ENCODE measurements at places on chromosomes 11 and 22. TPM values are rescaled to one million over a fixed set of nuclear protein-coding genes. Genes with fewer than 3 reads are reported as not detected.

- DNase-seq = no peak
- H3K27ac ChIP-seq = no peak overlapping the region
- no peaks in the 10 kb centered on the region for H3K4me1 ChIP-seq
- no peaks in the 10 kb centered on the region for H3K36me3 ChIP-seq
- H3K27me3 ChIP-seq = peaks cover 10% of the 10 kb centered on the region
- H3K4me3 ChIP-seq = no peak overlapping the region
Observed at GRCh38 chr22:25536589-25536988, 27.9 kb upstream of the GRK3 start.

DNA sequence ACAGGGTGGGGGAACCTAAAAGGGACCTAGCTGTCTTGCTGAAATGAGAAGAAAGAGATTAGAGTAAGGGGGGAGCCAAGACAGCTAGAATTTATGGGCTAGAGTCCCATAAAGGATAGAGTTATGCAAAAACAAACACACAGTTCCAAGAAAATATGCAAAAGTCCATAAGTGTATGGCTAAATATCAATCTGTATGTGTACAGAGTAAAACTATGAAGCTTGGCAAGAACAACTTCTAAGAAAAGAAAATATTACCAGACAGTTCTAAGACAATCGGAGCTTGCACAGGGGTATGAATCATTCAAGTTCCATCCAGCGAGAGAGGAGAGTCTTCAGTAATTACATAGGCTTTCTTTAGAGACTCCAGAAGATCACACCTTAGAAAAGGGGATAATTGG is 41.8 kb downstream of the GDPD4 start:
- no peak for DNase-seq
- no peaks in the 10 kb centered on the region for H3K36me3 ChIP-seq
- H3K27me3 ChIP-seq = peaks cover 4% of the 10 kb centered on the region
- H3K4me1 ChIP-seq = no peaks in the 10 kb centered on the region
- H3K27ac ChIP-seq = no peak overlapping the region

- DNase-seq = no peak
- no peaks in the 10 kb centered on the region for H3K4me1 ChIP-seq
- no peaks in the 10 kb centered on the region for H3K36me3 ChIP-seq
- H3K27me3 ChIP-seq = peaks cover 7% of the 10 kb centered on the region
Observed at GRCh38 chr22:22576244-22576988, 17.4 kb upstream of the PRAME start.

DNA sequence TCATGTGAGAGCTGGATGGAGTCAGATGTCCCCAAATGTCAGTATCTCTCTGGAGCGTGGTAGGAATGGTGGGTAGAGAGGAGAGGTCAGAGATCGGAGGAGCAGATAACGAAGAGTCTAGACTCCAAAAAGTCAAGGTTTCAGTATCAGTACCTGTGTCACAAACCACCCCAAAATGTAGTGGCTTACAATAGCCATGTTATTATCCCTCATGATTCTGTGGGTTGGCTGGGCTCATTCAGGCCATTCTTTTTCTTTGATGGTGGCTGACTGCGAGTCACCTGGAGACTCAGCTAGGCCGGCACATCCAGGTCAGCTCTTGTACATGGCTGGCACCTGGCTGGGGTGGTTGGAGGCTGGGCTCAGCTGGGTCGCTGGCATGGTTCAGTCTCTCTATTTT is 7.3 kb upstream of the SSTR3 start:
- peak overlapping the region; percentile 86 for H3K27ac ChIP-seq
- H3K4me3 ChIP-seq = peak overlapping the region; percentile 25
- H3K36me3 ChIP-seq = peaks cover 15% of the 10 kb centered on the region
- H3K4me1 ChIP-seq = peaks cover 69% of the 10 kb centered on the region

- no peak for DNase-seq
- no peaks in the 10 kb centered on the region for H3K4me1 ChIP-seq
- H3K27ac ChIP-seq = no peak overlapping the region
- no peaks in the 10 kb centered on the region for H3K36me3 ChIP-seq
Observed at GRCh38 chr11:132006884-132007580, 636.6 kb downstream of the NTM start.

DNA sequence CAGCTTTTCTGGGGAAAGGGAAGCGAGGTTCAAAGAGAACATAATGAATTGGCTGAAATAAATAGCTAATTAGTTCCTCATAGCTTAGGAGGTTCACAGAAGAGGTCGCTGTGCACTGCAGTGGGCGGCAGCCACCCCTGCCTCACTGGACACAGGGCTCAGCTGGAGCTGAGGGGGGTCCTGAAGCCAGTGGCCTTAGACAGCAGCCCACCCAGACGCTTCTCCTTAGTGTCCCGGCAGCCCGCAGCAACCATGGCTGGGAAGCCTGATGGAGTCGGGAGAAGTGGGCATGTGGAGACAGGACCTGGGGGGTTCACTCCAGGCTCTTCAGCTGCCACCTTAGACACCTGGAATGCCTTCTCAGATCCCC is 75.4 kb downstream of the TRIM29 start:
- no peak overlapping the region for H3K27ac ChIP-seq
- DNase-seq = no peak
- H3K36me3 ChIP-seq = no peaks in the 10 kb centered on the region
- peaks cover 4% of the 10 kb centered on the region for H3K27me3 ChIP-seq

GRCh38 chr11:115272925-115273324 is 231.3 kb downstream of the CADM1 start:
- H3K4me3 ChIP-seq = no peak overlapping the region
- no peak overlapping the region for H3K27ac ChIP-seq
- no peak for DNase-seq
- H3K36me3 ChIP-seq = no peaks in the 10 kb centered on the region
- no peaks in the 10 kb centered on the region for H3K4me1 ChIP-seq

DNA sequence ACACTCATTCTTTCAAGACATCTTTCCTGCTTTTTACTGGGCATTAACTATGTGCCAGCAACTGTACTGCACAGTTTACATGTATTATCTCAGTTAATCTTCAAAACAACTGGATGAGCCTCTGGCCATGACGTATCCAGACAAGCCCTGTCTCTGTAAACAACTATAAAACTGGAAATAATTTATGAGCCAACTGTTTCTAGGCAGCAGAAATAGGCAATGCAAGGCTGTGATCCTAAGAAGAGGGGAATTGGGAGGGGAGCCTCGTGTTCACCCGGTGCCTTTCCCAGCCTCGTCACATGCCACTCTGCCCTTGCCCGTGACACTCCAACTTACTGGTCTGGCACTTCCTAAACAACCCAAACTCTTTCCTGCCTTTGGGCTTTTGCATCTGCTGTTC is 82.8 kb downstream of the FBXO7 start:
- no peaks in the 10 kb centered on the region for H3K36me3 ChIP-seq
- no peaks in the 10 kb centered on the region for H3K27me3 ChIP-seq
- DNase-seq = no peak
- H3K27ac ChIP-seq = no peak overlapping the region

DNA sequence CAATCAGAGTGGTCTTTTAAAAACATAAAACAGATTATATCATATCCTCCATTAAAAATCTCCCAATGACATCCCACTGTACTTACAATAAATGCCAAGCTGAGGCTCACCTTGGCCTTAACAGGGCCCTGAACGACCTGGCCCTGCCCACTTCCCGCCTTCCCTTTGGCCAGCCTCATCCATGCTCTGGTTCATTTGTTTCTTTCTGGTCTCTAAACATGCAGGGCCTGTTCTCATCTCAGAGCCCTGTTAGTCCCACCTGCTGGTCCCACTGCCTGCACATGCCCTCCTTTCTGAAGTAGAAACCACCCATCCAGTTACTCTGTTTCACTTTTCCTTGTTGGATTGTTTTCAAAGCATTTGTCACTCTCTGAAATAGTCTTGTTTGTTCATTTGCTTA is 227.4 kb downstream of the INSC start:
- no peak overlapping the region for H3K27ac ChIP-seq
- DNase-seq = no peak
- no peaks in the 10 kb centered on the region for H3K4me1 ChIP-seq
- H3K27me3 ChIP-seq = peaks cover 5% of the 10 kb centered on the region

DNA sequence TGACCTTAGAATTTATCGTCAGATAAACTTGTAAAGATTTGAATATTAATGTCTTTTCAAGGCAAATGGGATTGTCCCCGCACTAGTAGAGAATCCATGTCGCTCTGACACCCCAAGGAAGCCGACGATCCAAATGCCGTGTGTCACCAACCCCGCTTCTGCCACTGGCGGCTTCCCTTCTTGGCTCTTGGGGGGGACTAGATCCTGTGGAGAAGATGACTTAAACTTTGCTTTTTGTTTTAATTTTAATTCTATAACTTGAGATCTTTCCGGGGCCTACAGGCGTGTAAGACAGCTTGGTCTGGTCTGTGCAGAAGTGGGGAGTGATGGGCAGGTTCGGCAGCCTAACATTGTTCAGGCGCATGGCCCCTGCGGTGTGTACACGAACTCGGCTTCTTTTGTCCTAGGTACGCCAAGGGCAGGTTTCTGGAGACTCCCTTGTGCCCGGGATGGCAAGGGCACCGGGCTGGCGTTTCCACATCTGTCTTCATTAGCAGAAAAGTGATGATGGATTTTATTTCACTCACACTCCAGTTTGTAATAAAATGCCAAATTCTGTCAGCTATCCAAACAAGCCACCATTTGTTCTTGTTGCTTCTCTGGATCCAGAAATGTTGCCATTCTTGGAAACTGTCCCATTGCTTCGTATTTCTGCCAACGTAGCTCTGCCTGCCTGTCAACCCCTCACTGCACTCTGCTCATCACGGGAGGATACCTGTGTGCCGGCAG is 6.7 kb downstream of the YDJC start:
- no peak for DNase-seq
- H3K4me1 ChIP-seq = peaks cover 39% of the 10 kb centered on the region
- no peaks in the 10 kb centered on the region for H3K36me3 ChIP-seq

- peaks cover 32% of the 10 kb centered on the region for H3K4me1 ChIP-seq
- no peaks in the 10 kb centered on the region for H3K36me3 ChIP-seq
- H3K27ac ChIP-seq = no peak overlapping the region
- no peak overlapping the region for H3K4me3 ChIP-seq
Observed at GRCh38 chr11:63616953-63617352, 2.7 kb upstream of the PLAAT3 start.

- no peak overlapping the region for H3K4me3 ChIP-seq
- H3K27ac ChIP-seq = no peak overlapping the region
- H3K4me1 ChIP-seq = no peaks in the 10 kb centered on the region
- no peaks in the 10 kb centered on the region for H3K36me3 ChIP-seq
Observed at GRCh38 chr11:103525069-103525468, 415.8 kb downstream of the DYNC2H1 start.

GRCh38 chr11:46737699-46738098 is 18.7 kb downstream of the F2 start:
- no peak overlapping the region for H3K27ac ChIP-seq
- DNase-seq = no peak
- H3K4me1 ChIP-seq = no peaks in the 10 kb centered on the region
- H3K4me3 ChIP-seq = no peak overlapping the region

DNA sequence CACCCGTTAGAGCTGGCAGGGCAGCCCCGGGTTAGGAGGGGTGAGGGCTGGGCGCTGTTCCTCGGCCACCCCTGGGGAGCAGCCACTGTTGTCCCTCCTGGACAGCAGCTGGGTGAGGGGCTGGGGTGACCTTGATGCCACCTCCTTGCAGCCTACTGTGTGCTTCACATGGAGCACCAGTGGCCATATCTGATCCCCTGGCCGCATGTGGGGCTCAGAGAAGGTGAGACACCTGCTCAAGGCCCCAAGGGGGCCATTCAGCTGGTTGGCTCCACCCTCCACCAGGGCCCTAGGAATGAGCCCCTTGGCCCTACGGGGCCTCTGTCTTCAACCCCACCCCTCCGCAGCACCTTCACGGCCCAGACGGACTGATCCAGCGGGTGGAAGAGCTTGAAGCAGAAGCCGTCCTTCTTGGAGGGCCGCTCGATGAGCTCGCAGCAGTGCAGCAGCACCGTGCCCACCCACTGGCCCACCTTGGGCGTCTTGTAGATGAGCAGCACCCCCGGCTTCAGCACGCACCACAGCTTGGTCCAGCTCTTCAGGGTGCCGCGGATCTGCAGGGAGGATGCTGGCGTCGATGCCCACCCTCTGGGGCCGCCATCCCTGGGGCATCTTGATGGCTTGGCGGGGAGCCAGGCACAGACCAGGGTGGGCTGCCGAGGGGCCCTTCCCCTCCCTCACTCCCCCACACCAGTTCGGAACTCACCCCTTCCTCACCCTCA is 44.9 kb downstream of the OSBPL5 start:
- H3K4me3 ChIP-seq = no peak overlapping the region
- H3K4me1 ChIP-seq = peaks cover 34% of the 10 kb centered on the region
- no peak overlapping the region for H3K27ac ChIP-seq

DNA sequence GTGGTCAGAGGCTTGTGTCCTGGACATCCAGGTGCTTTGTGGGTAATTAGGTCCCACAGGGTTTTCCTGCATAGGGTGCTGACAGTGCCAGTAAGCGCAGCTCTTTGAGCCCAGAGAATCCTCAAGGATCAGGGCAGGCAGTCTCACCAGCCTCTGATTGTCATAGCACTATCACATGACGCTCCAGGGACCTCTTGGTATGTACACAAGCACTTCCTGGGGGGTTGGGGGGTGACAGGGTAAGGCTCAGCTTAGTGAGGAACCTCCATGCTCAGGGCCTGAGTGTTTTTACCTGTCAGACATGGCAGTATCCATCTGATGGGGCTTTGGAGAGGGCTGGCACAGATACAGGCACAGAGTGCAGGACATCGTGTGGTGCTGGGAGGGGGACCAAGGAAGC is 27.9 kb upstream of the SUSD2 start:
- H3K36me3 ChIP-seq = no peaks in the 10 kb centered on the region
- peak overlapping the region; percentile 84 for H3K27ac ChIP-seq
- peak overlapping the region; percentile 76 for H3K4me3 ChIP-seq
- DNase-seq = no peak
- peaks cover 61% of the 10 kb centered on the region for H3K4me1 ChIP-seq

The SHANK2 gene
- polyA plus RNA-seq = not detected

The SH3BP1 gene
- 12.6 TPM for polyA plus RNA-seq

The SLC6A5 gene
- polyA plus RNA-seq = not detected

The LRP4 gene
- not detected for polyA plus RNA-seq

The DRG1 gene
- polyA plus RNA-seq = 105 TPM

The ZNF280B gene
- 1.1 TPM for polyA plus RNA-seq

The VSIG10L2 gene
- not detected for polyA plus RNA-seq

The APLNR gene
- polyA plus RNA-seq = 0.28 TPM

Data from immature natural killer cell (primary cell).